ENCODE measurements at places on chromosomes 6 and 20.
A peak's percentile ranks its signal among the peaks of the same experiment; 100 is the strongest.

DNA sequence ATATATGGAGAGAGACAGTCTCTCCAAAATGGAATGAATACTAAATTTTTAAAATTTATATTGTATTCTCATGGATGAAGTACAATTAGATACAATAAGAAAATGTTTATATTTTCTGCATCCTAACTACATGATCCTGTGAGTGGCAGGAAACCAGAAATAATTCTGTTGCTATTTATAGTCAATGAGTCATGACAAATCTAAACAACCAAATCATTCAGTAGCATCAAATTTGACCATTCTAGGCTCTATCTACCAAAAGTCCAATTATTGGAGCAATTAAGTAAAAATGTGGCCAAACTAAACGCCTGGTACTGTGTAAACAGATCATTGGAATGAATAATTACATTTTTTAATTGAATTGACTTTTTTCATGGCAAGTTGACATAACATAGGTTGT is 959.8 kb downstream of the EPHA7 start:
- no peak for DNase-seq

DNA sequence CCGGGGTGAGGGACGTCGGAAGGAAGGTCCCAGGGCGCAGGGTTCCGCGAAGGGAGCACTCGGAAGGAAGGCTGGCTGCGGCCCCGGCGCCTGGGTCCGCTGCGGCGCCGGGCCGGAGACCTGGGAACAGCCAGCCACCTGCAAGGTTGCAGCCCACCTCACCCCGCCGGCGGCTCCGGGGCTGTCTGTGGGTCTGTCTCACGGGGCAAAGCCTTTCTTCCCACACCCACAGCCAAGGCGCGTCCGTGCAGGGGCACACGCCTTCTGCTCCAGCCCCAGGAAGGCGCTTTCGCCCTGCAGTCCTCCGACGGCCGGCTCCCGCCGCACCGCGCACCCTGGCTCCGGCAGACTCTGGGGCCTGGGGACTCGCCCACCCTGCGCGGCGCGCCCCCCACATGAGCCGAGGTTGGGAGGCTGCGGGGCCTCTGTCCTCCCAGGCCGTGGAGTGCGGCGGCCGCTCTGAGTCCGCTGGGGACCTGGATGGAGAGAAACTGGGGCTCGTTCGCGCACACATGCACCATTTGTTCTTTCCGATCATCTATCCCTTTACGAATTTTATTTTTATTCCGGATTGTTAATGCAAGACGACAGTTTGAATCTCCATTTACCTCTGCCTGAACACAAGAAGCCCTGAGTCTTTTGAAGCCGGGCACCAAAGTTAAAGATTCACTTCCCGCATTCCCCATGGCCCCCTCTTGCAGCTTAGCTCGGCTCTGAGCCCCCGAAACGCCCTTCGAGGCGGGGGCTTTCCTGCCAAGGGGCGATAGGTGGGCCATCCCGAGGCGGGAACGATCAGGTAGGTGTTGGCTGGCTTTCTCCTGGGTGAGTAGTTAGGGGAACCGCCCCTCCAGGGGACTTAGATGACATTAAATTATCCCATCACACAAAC is 4.5 kb upstream of the FOXC1 start:
- DNase-seq: no peak

DNA sequence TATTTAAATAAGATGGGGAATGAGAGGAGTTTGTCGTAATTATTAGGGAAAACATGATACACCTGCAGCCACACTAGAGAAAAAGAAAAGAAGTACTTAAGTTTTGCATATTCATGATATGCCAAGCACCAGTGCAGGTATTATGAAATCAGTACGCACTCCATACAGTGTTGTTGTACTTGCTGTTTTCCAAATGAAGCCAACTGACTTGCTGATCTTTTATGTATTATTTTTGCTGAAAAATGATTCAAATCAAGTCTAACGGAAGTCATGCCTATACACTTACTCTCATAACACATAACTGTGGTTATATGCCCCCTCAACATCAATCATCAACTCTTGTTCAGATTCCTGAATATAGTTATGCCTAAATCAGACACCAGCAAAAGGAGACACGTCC is 584.9 kb upstream of the EYS start:
- peak; percentile 68 for DNase-seq

DNA sequence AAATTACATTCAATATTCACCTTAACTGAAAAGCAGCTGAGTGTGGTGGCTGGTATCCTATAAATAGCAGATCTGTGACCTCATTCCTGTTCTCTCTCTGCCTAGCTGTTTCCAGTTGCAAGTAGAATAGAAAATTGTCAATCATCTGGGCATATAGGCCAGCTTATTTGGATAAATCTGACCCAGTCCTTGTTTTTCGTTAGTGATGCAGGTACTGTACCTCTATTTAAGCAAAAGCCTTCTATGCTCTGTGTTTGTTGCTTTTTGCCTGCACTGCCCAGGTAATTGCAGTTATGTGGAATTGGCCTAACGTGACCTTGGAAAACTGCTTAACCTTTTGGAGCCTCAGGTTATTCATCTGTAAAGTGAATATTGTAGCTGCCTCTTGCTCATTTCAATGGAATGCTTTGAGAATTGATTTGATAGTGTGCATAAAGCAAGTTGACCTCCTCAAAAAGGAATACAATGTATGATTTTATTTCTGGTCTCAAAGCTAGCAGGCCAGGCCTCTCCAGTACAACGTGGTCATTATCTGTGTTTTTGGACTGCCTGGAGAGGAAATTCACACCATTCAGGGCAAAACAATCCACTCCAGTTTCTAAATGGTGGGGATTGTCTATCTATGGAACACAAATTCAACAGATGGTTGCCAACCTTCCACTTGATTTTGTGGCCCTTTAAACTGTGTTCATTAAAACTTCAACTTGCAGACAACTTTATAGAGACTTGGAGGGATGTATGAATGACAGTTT is 508.7 kb upstream of the CITED2 start:
- DNase-seq: no peak

DNA sequence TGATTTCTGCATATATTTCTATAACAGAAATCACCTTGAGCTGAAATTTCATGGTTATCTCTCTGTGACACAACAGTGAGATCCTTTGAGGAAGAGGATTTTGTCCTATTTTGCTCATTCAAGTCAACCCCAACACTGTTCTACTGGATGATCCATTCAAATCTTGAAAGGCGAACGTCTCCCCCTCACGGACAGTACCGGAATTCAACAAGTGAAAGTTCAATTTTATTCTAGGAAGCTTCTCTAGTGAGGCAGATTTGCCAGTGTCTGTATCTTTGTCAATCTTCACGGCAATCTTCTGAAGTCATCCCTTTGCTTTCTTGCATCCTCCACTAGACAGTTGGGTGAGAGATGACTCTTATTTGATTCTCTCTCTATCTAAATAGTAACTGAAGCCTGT is 91.7 kb upstream of the PDE7B start:
- DNase-seq: no peak

- DNase-seq: no peak
These were observed 94.7 kb downstream of the ANKRD6 start for GRCh38 chr6:89527634-89528033.

DNA sequence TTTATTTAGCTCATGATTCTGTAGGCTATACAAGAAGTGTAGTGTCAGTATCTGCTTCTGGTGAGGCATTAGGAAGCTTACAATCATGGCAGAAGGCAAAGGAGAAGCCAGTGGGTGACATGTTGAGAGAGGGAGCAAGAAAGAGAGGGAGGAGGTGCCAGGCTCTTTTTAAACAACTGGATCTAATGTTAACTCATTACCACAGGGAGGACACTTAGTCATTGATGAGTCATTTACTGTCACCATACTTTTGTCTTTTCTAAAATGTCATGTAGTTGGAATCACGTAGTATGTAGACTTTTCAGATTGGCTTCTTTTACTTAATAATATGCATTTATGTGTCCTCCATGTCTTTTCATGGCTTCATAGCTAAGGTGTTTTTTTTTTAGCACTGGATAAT is 58.1 kb downstream of the NUS1 start:
- no peak for DNase-seq

GRCh38 chr20:62662422-62662821 is 20.1 kb downstream of the SLCO4A1 start:
- DNase-seq: no peak

DNA sequence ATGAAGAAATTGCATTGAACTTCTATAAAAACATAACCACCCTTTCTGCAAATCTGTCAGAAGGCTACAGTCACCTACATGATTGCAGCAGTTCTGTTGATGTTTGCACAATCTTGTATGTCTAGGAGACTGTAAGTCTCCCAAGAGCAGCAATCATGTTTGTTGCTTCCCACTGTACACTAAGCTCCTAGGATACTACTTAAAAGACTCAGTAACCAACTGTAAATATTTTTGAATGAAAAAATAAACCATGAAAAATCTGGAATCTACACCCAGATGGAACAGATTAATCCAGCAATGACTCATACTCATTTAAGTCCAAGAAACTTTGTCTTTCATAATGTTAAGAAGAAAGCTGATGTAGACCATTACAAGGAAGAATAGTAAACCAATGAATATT is 168.5 kb upstream of the ATXN1 start:
- peak; percentile 99 for DNase-seq

GRCh38 chr6:50077385-50077784 is 27.7 kb upstream of the DEFB112 start:
- DNase-seq: no peak

DNA sequence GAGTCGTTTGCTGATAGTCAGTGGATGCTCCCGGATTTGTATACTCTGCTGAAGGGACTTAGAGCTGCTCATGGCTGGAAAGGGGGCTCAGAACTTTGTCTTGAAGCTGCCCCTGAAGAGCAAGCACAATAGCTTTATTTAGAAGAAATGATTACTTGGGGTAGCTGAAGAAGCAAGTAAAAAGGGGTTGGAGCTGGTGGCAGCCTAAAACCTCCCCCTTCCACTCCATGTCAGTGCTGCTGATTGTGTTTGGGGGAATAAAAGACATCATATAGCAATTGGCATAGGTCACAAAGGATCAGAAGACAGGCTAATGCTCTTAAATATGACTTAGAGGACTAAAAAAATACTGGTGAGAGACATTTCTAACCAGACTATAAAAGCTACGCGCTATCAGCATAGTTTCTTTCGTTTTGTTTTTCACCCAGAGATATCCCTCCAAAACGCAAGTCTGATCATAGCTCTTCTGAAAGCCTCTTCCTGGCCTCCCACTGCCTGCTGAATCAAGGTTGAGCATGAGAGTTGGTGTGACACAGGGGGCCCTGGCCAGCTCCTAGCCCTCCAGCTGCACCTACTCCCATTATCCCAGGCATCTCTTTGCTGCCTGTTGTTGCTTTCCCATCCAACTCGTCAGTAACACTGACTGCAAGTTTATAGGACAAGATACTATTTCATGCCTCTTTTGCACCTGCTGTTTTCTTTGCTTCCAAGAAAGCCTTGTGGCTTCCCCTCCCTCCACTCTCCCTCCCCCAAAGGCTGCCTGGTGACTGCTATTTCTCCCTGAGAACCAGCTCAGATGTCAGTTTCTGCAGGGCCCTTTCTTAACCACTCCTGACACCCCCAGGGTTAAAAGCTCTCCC is 33.9 kb upstream of the SGK1 start:
- DNase-seq: no peak

DNA sequence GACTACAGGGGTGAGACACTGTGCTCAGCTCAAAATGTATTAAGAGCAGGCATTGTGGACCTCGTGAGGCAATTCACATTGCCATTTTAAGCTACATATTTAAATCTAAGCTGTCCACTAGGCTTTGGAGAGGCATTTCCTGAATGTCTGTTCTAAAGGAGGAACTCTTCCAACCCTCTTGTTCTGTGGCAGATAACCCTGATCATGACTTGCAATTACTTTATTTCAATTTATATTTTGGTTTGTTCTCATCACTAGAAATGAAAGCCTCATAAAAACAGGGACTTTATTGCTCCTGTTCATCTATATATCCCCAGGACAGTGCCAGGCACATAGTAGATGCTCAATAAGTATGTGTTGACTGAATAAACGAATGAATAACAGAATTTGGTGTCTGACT is 84.0 kb upstream of the SALL4 start:
- DNase-seq: no peak

- DNase-seq: no peak
These were observed 286.6 kb downstream of the UBE3D start for GRCh38 chr6:82779041-82779440.

DNA sequence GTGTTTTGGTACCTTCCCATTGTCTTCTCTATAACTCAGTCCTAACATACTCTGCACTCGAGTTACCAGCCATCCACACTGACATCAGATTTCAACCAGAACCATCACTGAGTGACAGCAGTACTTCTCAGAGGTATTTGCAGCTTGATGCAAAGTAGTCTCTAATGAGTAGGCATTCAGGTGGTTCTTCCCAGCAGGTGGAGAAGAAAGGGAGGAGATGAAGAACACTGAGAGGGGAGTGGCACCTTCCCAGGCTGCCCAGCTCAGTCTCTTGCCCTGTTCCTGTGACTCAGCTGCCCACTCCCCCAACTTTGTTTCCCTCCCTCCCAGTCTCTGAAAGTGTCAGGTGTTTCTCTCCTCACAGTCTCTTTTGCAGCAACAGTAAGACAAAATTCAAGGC is 38.7 kb upstream of the SMIM28 start:
- no peak for DNase-seq

GRCh38 chr20:58790454-58790853 is 60.2 kb downstream of the GNAS-AS1 start:
- no peak for DNase-seq

GRCh38 chr6:52547647-52548352 is 29.1 kb downstream of the TRAM2 start:
- no peak for DNase-seq

DNA sequence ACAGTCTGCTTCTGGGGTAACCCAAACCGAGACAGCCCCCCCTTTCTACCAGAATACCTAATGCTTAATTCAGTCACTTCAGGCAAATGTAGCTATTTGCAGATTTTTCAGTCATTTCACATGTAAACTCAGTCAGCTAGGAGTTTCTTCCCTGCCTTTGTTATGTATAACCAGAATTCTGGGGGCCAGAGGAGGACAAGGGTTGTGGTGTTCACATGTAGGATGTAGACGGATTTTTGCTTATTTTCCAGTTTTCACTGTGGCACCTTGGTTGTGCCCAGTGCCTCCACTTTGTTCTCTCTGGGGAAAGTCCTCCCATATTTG is 51.1 kb downstream of the PROKR2 start:
- no peak for DNase-seq

GRCh38 chr6:148857798-148858390 is 111.1 kb downstream of the UST start:
- no peak for DNase-seq

- no peak for DNase-seq
These were observed 20.6 kb upstream of the HLA-F start for GRCh38 chr6:29702519-29703103.

DNA sequence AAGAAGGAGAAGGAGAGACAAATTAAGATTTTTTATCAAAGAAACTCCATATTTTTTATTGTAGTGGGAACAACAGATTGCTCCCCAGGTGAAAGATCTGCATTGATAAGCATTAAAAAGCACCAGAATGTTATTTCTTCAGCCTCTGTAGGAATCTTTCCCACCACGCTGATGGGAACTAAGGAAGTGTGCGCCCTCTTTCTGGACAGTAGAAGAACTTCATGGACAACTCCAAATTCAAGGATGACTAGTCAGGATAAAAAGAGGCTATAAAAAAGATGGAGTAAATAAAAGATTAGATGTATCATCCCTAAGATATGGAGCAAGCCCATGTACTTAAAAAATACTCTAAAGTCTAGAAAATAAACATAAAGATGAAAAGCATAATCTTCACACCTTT is 45.8 kb upstream of the PAK5 start:
- no peak for DNase-seq

GRCh38 chr6:81075974-81076373 is 676.5 kb downstream of the TENT5A start:
- no peak for DNase-seq

- no peak for DNase-seq
These were observed 21.8 kb downstream of the TGM2 start for GRCh38 chr20:38143238-38143645.

GRCh38 chr20:37627060-37627766 is 66.6 kb upstream of the CTNNBL1 start:
- DNase-seq: no peak
